Glomerular endothelial cell (primary cell): ENCODE measurements at places on chromosomes 2 and 18.

GRCh38 chr2:98479959-98480524 lies 35.4 kb downstream of the INPP4A start:
- DNase-seq, result no peak

DNA sequence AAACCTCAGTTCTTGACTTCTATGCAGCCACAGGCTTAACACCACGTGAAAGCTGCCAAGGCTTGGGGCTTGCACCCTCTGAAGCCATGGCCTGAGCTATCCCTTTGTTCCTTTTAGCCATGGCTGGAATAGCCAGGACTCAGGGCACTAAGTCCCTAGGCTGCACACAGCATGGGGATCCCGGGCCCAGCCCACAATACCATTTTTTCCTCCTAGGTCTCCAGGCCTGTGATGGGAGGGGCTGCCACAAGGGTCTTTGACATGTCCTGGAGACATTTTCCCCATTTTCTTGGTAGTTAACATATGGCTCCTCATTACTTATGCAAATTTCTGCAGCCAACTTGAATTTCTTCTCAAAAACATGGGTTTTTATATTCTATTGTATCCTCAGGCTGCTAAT lies 619.1 kb downstream of the NYAP2 start:
- no peak for DNase-seq

DNA sequence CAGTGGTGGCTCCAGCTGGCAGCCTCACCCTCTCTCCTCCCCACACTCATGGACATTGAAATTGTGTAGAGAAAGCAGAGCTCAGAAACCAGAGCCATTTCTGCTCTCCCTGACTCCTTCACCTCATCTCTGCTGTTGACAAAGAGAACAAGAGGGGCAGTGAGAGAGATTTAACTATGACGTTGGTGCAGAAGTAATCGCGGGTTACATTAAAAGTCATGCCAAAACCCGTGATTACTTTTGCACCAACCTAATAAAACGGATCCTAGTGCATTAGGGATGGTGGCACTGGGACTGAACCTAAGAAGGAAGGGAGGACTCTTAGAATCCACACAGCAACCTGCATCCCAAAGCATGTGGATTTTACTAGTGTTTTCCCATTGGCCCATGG lies 113.3 kb upstream of the CDC42EP3 start:
- DNase-seq, result no peak

DNA sequence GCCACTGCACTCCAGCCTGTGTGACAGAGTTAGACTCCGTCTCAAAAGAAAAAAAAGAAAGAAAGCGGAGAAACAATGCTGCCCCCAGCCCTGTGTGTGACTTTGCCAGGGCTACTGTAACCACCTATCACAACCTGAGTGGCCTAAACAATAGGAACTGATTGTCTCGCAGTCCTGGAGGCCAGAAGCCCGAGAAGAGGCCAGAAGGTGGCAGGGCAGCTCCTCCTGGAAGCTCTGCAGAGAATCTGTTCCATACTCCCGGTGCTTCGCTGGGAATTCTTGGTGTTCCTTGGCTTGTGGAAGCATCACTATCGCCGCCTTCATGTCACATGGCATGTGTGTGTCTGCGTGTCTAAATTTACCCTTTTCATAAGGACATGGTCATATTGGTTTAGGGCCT lies 14.4 kb upstream of the RAB17 start:
- DNase-seq, result no peak

- no peak for DNase-seq
Observed at GRCh38 chr2:233312874-233313273, 5.3 kb downstream of the SAG start.

DNA sequence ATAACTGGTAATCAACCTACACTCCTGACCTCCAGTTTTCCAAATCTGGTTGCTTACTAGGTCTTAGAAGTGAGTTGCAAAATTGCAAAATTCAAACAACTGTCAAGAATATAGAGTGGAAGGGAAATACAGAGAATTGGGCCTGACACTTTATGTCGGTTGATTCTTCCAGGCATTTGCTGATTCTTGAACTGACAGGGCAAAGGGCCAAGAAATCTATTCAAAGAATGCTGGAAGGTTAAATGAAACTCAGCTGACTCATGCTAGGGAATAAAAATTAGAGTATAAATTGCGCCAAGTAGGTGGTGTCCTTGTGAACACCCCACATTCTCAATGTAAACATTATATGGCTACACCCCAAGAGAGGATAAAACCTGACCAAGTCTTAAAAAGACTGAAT lies 21.5 kb upstream of the ZSCAN30 start:
- no peak for DNase-seq

DNA sequence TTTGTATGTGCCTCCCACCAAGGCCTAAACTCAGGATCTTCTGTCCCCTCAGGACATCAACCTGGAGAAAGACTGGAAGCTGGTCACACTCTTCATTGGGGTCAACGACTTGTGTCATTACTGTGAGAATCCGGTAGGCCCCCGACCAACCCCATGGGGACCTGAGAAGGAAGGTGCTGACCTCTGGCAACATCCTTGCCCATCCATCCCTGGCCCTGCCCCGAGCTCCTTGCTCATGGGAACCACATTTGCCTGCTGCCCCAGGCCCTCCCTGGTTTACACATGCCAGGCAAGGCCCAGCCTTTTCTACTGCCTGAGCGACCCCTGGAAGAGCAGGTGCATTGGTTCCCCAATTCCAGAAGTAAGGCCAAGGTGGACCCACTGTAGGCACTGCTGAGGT lies 125.3 kb upstream of the PPP1CB start:
- DNase-seq, result no peak

DNA sequence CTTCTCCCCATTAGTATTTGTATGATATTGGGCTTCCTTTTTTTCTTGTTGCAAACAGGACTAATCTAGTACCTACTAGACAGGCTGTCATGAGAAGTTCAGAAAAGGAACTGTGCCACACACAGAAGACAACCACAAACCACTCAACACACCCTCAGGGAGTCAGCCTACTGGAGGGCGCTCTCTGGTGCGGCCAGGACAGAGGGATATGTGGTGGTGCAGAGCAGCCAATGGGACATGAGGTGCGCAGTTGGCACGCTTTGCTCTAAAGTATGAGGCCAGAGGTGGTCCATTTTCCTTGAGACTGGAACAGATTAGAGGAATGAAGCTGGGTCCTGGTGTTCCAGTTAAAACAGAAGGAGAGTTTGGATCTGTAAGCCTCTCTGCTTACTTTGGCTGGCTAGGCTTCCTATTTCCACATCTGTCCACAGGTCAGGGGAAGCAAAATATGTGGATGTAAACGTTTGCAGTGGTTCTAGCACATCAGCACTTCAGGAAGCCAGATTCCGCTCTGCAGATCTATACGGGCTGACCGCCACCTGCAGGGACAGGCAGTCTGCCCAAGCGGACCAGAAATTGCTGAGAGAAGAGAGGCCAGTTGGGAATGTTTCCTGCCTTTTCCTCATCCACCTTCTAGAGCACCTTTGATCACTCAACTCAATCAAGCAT lies 114.1 kb downstream of the GFPT1 start:
- DNase-seq, result no peak

DNA sequence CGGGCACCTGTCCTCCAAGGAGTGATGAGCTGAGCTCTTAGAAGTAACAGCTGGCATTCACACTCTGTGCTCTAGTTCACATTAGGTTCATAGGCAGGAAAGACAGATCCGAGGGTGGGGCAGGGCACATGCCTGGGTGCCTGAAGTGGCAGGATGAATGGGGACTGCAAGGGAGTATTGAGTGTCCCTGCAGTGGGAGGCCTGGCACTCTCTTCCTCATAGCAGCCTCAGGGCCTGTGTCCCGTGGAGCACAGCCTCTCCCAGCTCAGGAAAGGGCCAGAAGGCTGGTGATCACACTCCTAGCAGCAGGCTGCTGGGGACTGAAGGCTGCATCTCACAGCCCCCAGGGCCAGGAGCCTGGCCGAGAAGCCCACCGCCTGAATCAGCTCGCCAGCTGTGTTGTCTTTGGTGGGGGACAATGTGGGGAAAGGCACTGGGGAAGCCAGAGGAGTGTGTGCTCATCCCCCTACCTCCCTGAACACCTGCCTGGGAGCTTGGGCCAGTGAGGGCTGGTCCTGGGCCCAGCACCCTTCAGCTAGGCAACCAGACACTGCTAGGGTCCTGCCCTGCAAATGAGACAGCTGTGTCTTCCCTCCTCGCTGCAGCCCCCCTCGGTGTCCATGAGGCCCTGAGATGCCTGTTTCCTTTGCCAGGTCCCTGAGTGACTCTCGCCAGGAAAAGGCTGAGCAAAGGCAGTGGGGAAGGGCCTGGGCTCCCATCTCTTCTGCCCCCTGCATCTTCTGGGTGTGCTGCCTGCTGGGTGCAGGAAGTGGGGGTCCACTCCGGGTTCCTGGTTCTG lies 48.2 kb upstream of the HS6ST1 start:
- DNase-seq, result no peak

DNA sequence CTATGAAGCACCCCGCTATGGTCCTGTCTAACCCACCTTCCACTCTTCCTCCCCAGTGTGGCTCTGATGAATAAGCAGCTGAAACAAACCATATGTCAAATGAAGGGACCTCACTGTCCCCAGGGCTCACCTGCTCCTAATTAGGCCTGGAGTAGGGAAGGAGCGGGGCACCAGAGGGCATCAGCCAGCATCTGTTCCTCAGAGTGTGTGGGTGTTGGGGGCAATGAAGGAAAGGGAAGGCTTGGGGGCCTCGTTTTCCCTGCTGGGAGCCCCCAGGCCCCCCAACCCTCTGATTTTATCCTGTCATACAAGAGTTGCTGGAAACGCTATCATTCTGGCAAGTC lies 274.7 kb downstream of the HAUS1 start:
- no peak for DNase-seq

DNA sequence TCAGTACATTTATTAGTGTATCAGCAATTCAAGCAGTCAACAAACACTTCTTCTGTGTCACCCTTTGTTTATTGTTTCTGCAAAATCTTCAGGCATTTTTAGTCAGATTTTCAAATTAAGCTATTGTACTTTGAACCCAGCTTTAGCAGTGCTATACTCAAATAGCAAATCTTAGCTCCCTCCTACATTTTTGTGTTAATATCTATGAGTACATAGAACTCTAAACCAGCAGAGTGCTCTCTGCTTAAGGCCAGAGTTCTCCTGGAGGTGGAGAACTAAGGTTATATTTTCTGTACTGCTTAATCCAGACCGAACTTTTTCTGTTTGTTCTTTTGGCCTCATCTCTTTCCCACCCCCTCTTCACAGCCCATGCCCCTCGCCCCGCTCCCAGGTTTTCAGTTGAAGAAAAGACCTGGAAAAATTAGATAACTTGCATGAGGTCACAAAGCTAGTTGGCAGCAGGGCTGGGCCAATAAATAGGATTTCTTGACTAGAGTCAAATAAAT lies 29.2 kb upstream of the SCN1A start:
- no peak for DNase-seq

GRCh38 chr2:232980683-232981082 lies 32.4 kb downstream of the NGEF start:
- no peak for DNase-seq

DNA sequence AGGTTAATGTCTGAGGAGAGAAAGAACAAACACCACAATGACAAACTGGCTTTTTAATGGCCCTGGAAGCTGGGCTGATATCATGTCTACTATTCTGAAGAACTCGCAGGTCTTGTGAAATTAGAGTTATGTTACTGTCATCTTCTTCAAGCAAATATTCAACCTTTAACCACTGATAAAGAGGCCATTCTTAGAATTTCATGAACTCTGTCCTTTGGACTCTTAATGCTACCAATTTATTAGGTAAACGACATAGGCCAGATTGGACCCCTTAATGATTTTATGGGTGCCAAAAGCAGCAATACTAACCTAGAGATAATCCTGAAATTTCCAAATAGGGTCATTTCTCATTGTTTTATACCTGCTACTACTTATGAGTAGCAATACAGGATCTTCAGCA lies 109.0 kb upstream of the ACVR1C start:
- no peak for DNase-seq

GRCh38 chr18:26089293-26090129 lies 902 bp downstream of the SS18 start:
- DNase-seq, result no peak
